Activated CD4-positive, alpha-beta T cell treated with anti-CD3 and anti-CD28 coated beads, Interleukin-2, Interleukin-4, amounts not matched to agents 100 ng/mL and 50 ng/mL, durations not matched to agents 16 hours and 8 hours (primary cell): ENCODE measurements at places on chromosomes 1 and 21.

GRCh38 chr21:42433946-42434551 lies 30.3 kb downstream of the UBASH3A start:
- no peak for DNase-seq

GRCh38 chr1:179872558-179872957 lies 5.0 kb downstream of the TOR1AIP2 start:
- no peak for DNase-seq

DNA sequence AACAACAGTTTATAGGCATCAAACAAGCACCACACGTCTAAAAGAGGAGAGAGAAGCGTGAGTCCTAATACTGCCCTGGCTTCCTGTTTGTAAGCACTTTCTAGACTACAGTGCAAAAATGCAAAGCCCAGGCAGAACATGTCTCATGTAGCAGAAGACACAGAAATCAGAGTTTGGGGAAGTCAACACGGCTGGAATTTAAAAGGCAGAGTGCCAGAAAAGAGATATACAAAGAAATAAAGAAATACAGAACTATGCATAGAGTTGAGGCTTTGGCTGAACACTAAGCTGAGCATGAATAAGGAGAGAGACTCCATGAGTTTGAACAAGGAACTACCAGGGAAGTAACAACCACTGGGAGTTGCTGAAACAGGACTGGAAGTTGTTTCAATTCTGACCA lies 566.6 kb upstream of the NR5A2 start:
- DNase-seq = no peak

DNA sequence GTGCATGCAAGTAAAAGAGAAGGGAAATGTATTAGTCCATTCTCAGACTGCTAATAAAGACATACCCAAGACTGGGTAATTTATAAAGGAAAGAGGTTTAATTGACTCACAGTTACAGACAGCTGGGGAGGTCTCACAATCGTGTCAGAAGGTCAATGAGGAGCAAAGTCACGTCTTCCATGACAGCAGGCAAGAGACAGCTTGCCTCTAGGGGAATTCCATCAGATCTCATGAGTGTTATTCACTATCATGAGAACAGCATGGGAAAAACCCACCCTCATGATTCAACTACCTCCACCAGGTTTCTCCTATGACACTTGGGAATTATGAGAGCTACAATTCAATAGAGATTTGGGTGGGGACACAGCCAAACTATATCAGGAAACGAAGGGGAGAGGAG lies 8.1 kb downstream of the KRTAP21-3 start:
- no peak for DNase-seq

DNA sequence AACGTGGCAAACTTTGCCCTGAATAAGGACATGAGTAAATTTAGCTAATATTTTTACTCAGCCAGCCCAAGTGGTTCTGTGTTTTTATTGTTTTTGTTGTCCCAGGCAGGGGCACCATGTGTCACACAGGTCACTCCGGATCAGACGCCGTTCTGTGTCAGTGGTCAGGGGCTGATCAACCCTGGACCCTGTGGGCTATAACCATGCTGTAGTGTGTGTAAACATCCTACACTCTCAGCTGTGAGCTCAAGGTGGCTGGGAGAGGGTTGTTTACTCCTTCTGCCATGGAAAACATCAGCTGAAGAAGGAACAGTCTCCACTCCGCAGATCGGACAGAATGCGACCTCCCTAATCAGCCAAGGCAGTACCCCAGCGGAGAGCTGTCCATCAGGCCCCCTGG lies 26.5 kb upstream of the KCNQ4 start:
- DNase-seq = no peak

- DNase-seq = no peak
Observed at GRCh38 chr1:2014741-2015735, 4.1 kb upstream of the GABRD start.

DNA sequence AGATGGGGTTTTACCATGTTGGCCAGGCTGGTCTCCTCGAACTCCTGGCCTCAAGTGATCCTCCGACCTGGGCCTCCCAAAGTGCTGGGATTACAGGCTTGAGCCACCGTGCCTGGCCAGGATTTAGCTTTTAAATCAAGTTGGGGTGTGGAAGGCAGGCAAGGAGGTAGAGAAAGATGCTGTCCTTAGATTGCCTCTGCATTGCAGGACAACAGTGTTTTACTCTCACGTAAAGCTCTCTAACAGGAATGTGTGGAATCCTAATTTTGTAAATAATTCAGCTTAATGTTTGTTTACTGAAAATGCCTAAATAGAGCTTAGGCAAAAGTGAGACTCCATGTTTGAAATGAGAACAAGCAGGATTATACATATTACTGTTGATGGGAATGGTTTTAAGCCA lies 29.5 kb upstream of the TGFB2 start:
- no peak for DNase-seq

- DNase-seq = no peak
Observed at GRCh38 chr1:151831605-151832004, at the start of gene RORC. Gene RORC (minus strand): TSS chr1:151831802. CDS start chr1:151831764, 38 bp downstream.

DNA sequence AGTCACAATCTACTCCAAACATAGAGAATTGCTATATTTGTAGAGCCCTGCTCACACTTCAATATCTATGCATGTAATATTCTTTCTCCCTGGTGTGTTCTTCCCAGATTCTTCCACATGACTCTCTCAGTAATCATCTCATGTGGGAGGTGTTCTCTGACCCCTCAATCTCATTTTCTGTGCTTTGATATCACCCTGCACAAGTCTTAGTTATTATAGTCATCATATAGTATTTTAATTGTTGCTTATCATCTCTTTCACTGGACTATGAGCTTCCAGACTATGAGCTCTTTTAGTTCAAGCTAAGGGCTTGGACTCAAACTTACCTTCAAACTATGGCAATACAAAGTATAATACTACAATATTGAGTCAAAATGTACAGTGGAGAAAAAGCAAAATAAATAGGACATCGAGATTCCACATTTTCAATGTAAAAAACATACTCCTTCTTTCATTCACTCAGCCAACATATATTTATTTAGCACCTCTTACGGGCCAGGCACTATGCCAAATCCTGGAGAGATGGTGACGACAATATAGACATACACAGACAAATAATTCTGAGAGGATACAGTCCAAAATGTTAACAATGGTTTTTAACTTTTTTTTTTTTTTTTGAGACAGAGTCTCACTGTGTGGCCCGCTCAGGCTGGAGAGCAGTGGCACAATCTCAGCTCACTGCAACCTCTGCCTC lies 12.7 kb downstream of the TESK2 start:
- no peak for DNase-seq

GRCh38 chr1:113303267-113303666 lies 87.0 kb upstream of the MAGI3 start:
- no peak for DNase-seq

GRCh38 chr1:160040476-160040875 lies 8.7 kb upstream of the PIGM start:
- DNase-seq = no peak

DNA sequence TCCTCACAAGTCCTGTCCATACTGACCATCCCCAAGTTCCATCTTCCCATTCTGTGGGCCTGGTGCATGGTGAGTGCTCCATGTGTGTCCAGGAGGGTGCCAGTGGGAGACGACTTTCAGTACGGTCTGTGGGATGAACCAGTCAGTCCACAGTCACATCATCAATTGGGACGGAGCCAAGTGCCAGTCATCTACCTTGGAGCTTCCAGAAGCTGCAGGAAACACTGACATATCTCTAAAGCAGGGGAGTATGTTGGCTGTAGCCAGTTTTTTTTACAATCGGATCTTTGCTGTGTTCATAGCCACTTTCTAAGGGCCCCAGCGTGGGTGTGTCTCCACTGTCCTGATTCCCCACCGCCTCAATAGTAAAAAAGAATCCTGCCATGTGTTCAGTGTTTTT lies 13.6 kb upstream of the TRIM17 start:
- no peak for DNase-seq

DNA sequence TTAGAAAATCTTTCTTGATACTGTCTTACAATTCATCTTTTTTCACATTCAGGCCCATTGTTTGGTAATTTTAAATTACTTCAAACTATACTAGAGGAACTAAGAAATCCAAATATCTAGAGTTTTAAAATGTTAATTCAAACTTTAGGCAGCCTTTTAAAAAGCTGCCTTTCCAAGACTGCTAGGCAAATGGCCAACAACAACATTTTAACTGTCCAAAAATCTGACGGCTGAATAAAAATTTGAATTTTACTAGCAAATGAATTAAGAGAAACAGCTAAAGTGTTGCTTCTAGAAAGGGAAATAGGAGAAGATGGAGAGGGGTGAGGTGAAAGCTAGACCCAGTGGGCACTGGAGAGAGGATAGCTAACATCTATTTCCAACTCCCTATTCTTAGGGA lies 17.2 kb downstream of the DPYD start:
- DNase-seq = no peak

DNA sequence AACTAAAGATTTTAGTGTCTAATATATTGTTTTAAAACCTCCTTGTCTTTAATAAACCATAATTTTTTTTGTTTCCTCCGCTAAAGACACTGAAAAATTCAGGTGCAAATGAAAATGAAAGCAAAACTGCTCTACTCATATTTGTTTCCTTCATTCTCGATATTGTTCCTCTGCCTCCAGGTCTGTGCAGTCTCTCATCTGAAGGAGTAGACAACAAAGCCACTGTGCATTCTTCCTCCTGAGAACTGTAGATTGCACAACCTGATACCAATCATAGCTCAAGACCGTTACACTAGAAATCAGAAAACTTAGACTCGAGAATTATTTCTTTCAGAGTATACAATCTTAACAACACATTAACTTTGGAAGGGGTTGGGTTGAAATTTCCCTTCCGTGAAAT lies 373.1 kb upstream of the CXADR start:
- DNase-seq = peak; percentile 28

GRCh38 chr1:214280386-214281020 lies 456 bp upstream of the SMYD2 start:
- peak; percentile 6 for DNase-seq

- DNase-seq = peak; percentile 3
Observed at GRCh38 chr1:55463814-55464475, 248.8 kb upstream of the USP24 start.

DNA sequence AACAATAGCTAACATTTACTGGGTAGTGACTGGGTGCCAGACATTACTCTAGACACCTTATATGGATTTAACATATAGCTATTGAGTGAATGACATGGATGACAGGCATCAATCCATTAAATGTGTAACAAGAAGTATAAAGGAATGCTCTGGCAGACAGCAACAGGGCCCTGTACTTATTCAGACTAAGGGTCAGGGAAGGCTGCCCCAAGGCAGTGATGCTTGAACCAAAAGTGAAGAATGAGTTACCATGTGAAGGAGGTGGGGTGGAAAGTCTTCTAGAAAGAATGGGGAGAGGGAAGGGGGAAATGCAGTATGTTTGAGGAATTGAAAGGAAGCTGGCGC lies 8.3 kb upstream of the PTPRF start:
- DNase-seq = no peak

DNA sequence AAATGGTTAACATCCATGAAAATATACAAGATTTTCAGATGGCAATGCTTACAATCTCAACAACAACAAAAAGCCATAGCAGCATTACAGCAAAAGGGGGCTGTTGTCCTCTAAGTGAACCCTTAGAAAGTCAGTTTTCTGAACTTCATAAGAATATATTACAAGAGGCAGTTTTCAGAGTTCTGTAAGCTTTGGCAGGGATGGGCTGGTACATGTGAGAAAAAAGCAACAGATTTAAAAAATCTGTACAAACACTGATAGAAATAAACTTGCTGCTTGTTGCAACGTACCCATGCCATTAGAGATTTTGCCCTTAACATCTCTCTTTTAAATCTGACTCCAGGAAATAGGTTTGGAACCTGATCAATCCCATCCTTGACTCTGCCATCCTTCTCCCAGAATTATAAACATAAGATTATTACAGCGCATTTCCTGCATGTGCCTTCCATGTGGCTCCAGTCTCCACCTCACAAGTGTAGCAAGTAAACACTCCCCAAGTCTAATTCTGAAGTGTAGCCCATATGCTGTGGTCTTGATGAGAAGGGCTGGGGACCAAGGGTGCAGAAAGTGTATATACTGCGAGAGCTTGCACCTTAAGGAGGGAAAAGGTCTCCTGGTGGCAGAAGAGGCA lies 101.4 kb upstream of the TSPAN2 start:
- no peak for DNase-seq
